Nasal cavity respiratory epithelium epithelial cell of viscerocranial mucosa (primary cell): ENCODE measurements at places on chromosomes 4 and X. TPM values are rescaled to one million over a fixed set of nuclear protein-coding genes. Genes with fewer than 3 reads are reported as not detected.

Gene FGB
- total RNA-seq: not detected in 2 replicates

Gene LEF1
- under 0.01 and 0.14 TPM in 2 replicates for total RNA-seq

Gene MSX1
- total RNA-seq: under 0.01 and 3.8 TPM in 2 replicates

Gene OPN1LW
- not detected in 2 replicates for total RNA-seq

Gene SPANXB1
- total RNA-seq: not detected in 2 replicates

Gene SMR3B
- total RNA-seq: not detected in 2 replicates

Gene NAP1L2
- total RNA-seq: 0.68 and 0.85 TPM in 2 replicates

Gene MMGT1
- 13.7 and 19.3 TPM in 2 replicates for total RNA-seq
